ENCODE measurements at places on chromosomes 11 and 22.

- DNase-seq, result no peak
Measured at GRCh38 chr11:44308256-44308922, 1.6 kb downstream of the ALX4 start.

- peak; percentile 31 for DNase-seq
Measured at GRCh38 chr22:40055143-40055883, 60.6 kb downstream of the FAM83F start.

DNA sequence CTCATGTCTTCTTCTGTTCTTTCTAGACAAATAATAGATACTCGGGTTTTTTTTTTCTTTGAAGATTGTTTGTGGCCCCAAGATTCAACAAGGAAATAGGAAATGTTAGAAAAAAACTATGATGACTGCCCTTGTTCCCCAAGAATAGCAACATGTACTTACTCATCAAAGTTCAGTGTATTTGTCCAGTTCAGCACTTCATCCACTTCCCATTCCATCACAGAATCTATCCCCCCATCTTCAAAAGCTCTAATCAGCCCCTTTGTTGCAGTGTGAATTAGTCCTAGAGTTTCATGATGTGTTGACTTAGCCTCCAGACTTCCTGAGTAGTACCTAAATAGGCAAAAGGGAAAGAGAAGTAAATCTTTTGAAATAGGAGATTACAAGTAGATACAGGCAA, 74.3 kb downstream of the C11orf65 start:
- no peak for DNase-seq

GRCh38 chr11:7498193-7498592, 12.9 kb downstream of the OLFML1 start:
- no peak for DNase-seq

DNA sequence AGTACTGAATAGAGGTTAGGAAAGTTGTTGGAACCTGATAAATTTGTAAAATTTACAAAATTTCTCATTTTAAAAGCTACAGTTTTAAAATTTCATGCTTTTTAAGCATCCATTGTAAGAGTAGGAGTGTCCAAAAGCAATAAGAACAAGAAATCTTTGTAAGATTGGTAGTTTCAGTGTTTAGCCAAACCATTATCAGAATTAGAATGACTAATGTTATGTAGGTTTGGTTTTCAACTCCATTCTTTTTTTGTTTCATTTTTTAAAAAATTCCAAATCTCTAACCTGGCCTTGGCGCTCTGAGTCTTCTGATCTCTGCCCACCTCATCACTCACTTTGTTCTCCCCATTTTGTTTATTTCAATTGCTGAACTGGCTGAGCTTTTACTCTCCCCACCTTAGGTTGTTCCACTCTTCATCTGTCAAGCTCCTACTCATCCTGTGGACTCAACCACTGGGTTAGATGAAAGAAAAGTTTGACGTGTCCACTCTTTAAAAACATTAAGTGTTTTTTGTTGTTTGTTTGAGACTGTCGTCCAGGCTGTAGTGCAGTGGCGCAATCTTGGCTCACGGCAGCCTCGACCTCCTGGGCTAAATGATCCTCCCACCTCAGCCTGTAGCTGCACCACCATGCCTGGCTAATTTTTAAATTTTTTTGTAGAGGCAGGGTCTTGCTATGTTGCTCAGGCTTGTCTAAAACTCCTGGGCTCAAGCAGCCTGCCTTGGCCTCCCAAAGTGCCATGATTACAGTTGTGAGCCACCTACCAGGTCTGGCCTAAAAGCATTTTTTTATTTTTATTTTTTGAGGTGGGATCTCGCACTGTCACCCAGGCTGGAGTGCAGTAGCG, 14.0 kb downstream of the EP300 start:
- no peak for DNase-seq

- DNase-seq, result no peak
Measured at GRCh38 chr11:2747248-2748027, 47.6 kb upstream of the KCNQ1OT1 start.

DNA sequence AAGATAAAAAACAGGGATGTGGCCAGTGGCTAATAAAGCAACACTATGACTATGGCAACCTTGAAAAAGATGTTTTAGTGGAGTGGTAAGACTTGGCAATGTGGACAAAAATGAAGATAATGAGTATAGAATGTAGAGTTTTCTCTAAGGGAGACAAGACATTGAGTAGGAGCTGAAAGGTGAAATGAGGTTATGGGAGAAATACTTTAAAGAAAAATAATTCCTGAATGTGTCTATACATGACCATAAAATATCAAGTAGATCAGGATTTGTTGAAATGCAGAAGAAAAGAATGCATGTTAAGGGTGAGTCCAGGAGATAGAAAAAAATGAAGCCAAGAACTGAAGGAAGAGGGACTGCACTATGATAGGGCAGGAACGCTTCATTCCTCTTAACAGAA, 101.6 kb upstream of the CARD18 start:
- DNase-seq, result no peak

DNA sequence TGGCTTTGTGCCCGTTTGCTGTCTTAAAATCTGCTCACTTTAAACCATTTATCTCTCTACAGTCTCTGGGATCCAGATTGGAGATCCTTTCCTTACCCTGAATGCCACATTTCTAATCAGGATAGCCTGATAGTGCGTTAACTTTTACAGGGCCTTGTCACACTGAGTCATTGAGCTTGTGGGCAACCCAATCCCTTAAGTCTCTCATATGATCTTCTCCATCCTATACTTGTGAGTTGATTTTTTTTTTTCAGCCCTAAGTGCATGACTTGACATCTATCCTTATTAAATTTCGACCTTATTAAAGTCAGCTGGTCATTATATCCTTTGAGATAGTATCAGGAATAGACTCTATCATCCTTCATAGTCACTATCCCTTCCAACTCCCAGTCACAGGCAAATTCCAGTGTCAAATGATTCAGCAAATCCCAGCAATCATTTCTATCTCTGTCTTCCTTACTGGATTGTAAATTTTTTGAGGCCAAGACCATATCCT, 57.7 kb downstream of the TEAD1 start:
- no peak for DNase-seq

GRCh38 chr11:43282607-43283440, 29.0 kb upstream of the API5 start:
- peak; percentile 53 for DNase-seq

DNA sequence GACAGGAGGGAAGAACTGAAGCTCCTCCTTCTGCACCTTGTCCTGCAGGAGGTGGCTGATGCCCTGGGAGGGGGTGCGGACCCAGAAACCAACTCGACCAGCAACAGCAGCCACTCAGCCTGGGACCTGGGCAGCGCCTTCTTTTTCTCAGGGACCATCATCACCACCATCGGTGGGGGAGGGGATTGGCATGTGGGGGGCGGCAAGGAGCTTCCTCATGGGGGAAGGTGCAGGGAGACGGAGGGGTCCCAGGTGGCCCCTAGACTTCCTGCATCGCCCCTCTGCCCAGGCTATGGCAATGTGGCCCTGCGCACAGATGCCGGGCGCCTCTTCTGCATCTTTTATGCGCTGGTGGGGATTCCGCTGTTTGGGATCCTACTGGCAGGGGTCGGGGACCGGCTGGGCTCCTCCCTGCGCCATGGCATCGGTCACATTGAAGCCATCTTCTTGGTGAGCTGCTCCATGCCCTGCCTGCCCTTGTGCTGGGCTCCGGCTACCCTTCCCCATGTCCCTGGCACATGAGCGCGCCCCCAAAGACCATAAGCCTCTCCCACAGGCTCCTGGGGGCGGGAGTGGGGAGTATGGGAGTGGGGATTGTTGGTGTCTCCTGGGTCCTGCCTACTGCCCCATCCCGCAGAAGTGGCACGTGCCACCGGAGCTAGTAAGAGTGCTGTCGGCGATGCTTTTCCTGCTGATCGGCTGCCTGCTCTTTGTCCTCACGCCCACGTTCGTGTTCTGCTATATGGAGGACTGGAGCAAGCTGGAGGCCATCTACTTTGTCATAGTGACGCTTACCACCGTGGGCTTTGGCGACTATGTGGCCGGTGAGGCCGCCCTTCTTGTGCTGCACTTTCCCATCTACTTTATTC, 3.1 kb upstream of the CATSPERZ start:
- DNase-seq, result no peak

GRCh38 chr11:64967375-64967774, 4.5 kb downstream of the MAJIN start:
- DNase-seq, result no peak

Data from OCI-LY7 (cell line).